ENCODE measurements at places on chromosomes 1 and 21.

GRCh38 chr1:185825556-185825955 is 91.4 kb downstream of the HMCN1 start:
- no peak for DNase-seq

DNA sequence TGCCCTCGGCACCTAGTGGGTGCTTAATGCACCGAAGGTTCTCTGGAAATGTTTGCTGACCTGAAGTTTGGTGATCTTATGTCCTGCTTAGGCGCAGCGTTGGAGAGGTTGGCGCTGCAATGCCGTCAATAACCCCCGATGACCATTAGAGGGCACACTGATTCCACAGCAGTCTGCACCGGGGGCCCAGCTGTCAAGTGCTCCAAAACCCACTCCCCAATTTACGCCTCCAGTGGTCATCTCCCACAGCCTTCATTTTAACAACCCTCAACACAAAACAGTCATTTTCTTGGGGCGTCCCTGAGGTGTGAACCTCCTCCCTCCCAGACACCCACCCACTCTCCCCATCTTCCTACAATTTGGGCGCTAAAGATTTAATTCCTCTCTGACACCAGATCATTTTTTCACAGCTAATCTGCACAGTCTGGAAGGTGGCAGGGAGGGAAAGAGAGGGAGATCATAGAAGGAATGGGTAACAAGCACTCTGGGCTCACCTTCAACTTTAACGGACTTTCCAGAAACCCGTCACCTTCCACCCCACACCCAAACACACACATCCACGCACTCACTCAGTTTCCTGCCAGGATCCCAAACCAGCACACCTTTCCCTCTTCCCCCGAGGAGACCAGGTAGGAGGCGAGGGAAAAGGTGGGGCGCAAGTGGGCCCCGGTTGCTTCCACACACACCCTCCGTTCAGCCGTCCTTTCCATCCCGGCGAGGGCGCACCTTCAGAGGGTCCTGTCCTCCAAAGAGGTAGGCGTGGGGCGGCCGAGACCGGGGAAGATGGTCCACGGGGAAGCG is 570 bp upstream of the NPR1 start:
- DNase-seq, result no peak

GRCh38 chr1:118104951-118105350 is 80.1 kb downstream of the SPAG17 start:
- DNase-seq, result no peak

DNA sequence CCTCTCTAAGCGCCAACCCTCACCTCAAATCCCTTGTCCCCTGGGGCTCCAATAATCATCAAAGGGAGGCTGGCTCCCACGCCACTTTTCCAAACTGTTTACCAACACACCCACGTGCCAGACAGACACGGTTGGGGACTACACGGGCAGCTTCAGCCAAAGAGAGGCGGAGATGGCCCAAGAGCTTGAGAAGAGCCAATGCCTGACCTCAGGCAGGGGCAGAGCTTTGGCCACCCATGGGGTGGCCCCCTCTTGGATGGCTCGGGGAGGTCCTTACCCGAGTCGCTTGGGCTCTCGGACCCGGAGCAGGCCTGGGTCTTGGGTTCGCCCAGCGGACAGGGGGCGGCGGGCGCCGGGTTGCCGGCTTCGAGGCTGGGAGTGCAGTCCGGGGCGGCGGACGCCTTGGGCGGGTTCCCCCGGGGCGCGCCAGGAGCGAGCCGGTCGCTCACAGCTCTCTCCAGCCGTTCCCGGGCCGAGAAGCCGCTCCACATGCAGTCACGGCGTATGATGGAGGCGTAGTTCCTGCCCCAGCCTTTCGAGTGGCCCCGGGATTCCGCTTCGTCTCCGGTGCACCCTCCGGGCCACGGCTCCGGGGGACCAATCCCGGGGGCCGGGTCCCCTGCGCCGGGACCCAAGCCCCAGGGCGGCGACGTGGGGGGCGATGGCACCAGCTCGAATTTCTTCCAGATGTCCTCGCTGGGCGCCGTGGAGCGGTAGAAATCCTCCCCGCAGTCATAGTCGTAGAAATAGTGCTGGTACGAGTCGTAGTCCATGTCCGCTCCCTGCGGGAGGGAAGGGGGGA is 854 bp downstream of the MYCL start:
- no peak for DNase-seq

GRCh38 chr1:1061682-1062345 is 12.3 kb downstream of the RNF223 start:
- no peak for DNase-seq

- DNase-seq, result no peak
Measured at GRCh38 chr21:37455504-37455911, 88.9 kb downstream of the DYRK1A start.

- DNase-seq, result no peak
Measured at GRCh38 chr1:54132495-54132894, 20.3 kb downstream of the CDCP2 start.

- DNase-seq, result no peak
Measured at GRCh38 chr21:14616380-14617039, 70.4 kb upstream of the SAMSN1 start.

DNA sequence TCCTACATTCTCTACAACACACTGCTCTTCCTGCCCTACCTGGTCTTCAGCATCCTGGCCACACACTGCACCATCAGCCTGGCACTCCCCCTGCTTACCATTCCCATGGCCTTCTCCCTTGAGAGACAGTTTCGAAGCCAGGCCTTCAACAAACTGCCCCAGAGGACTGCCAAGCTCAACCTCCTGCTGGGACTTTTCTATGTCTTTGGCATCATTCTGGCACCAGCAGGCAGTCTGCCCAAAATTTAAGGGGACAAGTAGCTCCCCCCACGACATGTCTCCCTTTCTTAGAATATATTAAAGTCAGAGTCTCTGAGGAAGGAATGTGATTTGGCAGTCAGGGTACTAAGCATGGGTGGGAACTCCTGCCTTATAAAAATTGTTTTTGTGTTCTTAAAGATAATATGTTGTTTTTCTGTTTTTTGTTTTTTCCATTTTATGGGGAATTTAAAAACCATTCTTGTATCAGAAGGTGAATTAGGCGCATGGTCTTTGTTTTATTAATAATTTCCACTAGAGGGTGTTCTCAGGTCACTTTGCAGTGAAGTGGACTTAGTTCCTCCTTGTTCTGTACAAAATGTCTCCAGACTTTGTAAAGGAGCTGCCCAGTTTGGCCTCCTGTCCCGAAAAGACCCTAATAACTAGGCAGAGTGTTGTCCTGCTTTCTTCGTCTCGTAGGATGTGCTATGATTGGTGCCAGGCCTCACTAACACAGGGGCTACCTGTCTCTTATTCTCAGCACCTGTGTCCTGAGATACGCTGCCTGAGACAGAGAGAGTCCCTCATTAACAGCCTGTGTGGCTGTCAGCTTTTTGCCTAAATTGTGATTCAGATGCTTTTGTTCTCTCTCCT is 13.1 kb downstream of the UBIAD1 start:
- DNase-seq, result no peak

- no peak for DNase-seq
Measured at GRCh38 chr1:229224308-229224707, 46.6 kb upstream of the RAB4A start.

DNA sequence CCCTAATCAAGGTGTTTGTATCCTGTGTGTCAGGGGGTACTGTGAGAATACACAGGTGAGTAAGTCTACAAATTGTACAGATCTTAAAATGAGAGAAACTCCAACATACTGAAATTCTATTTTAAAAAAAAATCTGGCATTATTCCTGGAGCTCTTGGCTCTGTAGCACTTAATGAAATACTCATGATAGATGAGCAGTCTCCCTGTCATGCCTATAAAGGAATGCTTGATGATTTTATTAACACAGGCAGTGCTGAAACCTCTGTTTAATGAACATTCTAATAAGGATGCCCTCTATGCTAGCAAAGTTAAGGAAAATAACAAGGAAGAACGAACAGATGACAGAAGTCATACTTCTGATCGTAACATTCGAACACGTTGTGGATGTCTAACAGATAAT is 233.9 kb upstream of the NEGR1 start:
- no peak for DNase-seq

GRCh38 chr1:59043796-59044195 is 253.1 kb upstream of the FGGY start:
- no peak for DNase-seq

DNA sequence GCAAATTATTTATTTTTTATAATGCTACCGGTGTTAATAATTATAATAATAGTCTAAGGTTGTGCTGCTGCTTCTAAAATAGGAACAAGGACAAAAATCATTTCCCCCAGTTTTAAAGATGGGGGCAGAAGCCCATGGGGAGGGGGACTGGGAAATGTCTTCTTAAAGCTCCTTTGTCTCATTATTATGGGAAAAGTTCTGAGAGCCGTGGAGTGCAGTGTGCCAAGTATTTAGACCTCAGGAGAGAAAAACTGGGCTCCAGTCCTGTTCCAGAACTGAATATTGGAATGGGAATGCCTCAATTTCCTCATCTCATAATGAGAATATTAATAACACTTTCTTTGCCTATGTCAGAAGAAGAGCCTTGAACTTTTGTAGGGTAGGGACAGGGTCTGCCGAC is 40.9 kb upstream of the ATF3 start:
- DNase-seq, result no peak

Data from type B pancreatic cell (in vitro differentiated cells).